ENCODE measurements at places on chromosomes 2 and 18. TPM values are rescaled to one million over a fixed set of nuclear protein-coding genes. Genes with fewer than 3 reads are reported as not detected.

OTOS gene
- total RNA-seq: not detected

IL37 gene
- not detected for total RNA-seq

CDH2 gene
- total RNA-seq: 2.3 TPM

GRCh38 chr2:231613331-231613662 lies 20.6 kb downstream of the TEX44 start:
- peak overlapping the region; percentile 36 for H3K4me3 ChIP-seq
- no peaks in the 10 kb centered on the region for H3K36me3 ChIP-seq
- peak overlapping the region; percentile 99 for H3K27ac ChIP-seq
- H3K27me3 ChIP-seq: no peaks in the 10 kb centered on the region
- peaks cover 38% of the 10 kb centered on the region for H3K4me1 ChIP-seq

DNA sequence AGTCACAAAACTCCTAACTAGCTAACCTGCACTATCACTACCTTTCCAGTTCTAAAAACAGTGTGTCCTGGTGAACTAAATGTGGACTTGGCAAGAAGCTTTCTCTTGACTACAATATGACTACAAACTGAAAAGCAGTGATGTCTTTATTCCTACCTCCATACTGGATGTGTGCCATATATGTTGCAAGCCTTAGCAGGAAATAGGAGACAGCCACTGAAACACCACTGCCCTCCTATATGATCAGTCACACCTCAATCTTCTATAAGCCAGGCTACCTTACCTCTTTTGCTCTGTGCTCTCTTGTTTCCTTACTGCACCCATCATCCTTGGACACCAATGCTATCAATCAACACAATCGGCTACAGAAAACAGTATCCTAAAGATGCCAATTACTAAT lies 34.1 kb downstream of the SS18 start:
- no peak for DNase-seq
- H3K36me3 ChIP-seq: peaks cover 19% of the 10 kb centered on the region
- no peaks in the 10 kb centered on the region for H3K4me1 ChIP-seq
- H3K27ac ChIP-seq: no peak overlapping the region

GRCh38 chr2:105544591-105545377 lies 145.9 kb upstream of the FHL2 start:
- DNase-seq: no peak
- H3K4me1 ChIP-seq: no peaks in the 10 kb centered on the region
- H3K27ac ChIP-seq: no peak overlapping the region
- no peak overlapping the region for H3K4me3 ChIP-seq

GRCh38 chr2:45963816-45964215 lies 312.3 kb downstream of the PRKCE start:
- no peaks in the 10 kb centered on the region for H3K36me3 ChIP-seq
- H3K4me3 ChIP-seq: no peak overlapping the region
- no peaks in the 10 kb centered on the region for H3K27me3 ChIP-seq

DNA sequence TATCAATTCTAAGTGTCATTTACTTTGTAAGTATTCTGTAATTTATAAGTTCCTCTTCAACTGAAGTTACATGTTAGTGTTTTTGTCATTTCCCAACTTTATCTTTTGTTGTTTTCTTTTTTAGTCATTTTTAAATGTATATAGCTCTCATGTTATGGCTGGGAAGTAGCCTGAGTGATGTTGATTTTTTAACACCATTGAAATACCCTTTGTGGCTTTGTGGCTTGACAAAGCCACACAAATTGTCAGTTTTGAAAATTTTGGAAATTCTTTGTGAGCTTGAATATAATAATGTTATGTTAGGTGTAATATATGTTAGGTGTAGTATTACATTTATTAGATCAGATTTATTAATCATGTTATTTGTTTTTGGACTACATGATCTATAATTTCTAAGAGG lies 16.7 kb downstream of the DNAJC10 start:
- H3K4me1 ChIP-seq: no peaks in the 10 kb centered on the region
- H3K36me3 ChIP-seq: no peaks in the 10 kb centered on the region
- H3K27me3 ChIP-seq: no peaks in the 10 kb centered on the region
- no peak overlapping the region for H3K4me3 ChIP-seq
- DNase-seq: no peak

GRCh38 chr18:59345556-59345955 lies 13.5 kb downstream of the LMAN1 start:
- H3K36me3 ChIP-seq: peaks cover 29% of the 10 kb centered on the region
- DNase-seq: no peak
- H3K27ac ChIP-seq: no peak overlapping the region

GRCh38 chr2:26034637-26034992 lies 731 bp downstream of the RAB10 start:
- peak overlapping the region; percentile 88 for H3K4me3 ChIP-seq
- no peaks in the 10 kb centered on the region for H3K36me3 ChIP-seq
- H3K4me1 ChIP-seq: peaks cover 52% of the 10 kb centered on the region
- DNase-seq: no peak

DNA sequence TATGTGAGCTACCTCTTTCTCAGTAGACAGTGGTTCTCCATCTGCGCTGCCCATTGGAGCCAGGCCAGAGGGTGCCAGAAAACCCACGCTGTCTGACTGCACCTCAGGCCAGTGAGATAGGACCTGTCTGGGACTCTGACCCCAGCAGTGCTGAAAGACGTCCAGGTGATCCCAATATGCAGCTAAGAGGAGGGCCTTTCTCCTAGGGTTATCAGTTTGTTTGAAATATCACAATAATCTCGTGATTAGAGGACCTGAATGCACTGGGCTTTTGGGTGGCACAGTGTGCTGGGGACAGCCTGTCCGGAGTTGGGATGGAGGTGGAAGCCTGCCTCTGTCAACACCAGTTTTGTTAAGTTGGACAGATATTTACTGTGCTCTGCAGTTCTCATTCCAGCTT lies 216.3 kb downstream of the LDLRAD4 start:
- no peaks in the 10 kb centered on the region for H3K4me1 ChIP-seq
- no peaks in the 10 kb centered on the region for H3K27me3 ChIP-seq
- H3K4me3 ChIP-seq: no peak overlapping the region
- no peak for DNase-seq
- H3K27ac ChIP-seq: no peak overlapping the region

- no peak overlapping the region for H3K4me3 ChIP-seq
- DNase-seq: no peak
- H3K27me3 ChIP-seq: peaks cover 21% of the 10 kb centered on the region
- H3K4me1 ChIP-seq: peaks cover 14% of the 10 kb centered on the region
- no peak overlapping the region for H3K27ac ChIP-seq
Observed at GRCh38 chr2:218963601-218964000, 4.1 kb downstream of the CDK5R2 start.

DNA sequence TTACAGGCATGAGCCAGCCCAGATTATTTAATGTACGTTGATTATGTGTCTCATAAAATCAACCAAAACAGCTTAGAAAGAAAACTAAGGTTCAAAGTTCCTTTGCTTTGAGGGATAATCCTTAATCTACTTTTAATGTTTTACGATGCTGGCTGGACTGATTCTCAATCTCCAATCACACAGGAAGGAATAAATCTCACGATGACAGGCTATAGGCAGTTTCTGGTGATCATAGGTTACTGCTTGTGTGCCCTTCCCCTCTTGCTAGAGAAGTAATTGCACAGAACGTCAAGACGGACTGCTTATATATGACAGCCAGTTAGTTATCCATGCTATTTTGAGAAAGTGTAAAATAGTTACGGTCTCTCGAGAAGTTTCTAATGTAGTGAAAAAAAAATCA lies 43.1 kb downstream of the C2orf74 start:
- H3K4me1 ChIP-seq: no peaks in the 10 kb centered on the region
- H3K27ac ChIP-seq: no peak overlapping the region
- H3K27me3 ChIP-seq: no peaks in the 10 kb centered on the region
- DNase-seq: no peak

DNA sequence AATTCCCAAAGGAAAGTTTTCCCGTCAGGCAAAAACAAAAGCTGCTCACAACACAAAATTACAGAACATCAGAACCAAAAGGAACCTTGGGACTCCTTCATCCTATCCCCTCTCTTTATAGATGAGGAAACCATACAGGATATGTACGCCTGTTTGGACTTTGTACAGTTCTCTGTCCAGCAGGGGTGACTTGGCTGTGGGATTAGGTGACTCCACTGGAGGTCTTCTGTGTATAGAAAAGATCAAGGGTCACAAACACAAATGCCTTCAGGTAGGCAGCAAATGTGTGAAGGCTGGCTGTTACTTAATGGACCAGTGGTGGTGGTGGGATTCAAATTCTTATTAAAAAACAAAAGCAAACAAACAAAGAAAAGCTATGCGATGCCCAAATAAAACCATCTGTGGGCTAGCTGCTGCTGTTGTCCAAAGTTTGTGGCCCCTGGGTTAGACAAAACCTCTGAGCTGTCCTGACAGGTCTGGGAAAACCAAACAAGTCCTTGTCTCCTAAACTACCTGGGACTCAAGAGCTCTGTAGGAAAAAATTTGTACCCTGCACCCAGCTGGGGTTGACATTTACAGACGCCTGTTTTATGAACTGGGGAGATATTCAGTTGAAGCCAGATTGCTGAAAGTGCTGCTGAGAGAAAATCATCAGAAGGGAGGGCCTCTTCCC lies 1.3 kb upstream of the CEP68 start:
- H3K27ac ChIP-seq: peak overlapping the region; percentile 93
- H3K4me3 ChIP-seq: peak overlapping the region; percentile 91
- H3K4me1 ChIP-seq: peaks cover 31% of the 10 kb centered on the region
- no peaks in the 10 kb centered on the region for H3K27me3 ChIP-seq
- DNase-seq: no peak
- H3K36me3 ChIP-seq: no peaks in the 10 kb centered on the region

DNA sequence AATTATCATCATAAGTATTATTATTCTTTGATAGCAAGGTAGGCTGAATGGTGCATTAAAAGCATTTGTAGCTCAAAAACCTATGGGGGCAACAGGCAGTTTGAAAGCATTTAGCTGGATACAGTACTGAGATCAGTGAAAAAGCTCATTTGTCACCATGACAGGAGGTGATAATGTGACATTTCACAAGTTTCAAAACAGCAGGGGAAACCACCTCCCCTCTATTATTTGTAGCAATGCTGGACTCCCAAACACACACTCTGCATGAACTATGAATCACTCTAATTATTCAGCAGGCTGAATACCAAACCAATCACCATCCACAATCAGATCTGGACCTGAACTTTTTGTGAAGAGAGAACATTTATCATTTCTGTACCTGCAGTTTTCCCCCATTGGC lies 63.4 kb downstream of the MYO5B start:
- H3K27ac ChIP-seq: no peak overlapping the region
- H3K36me3 ChIP-seq: no peaks in the 10 kb centered on the region
- no peaks in the 10 kb centered on the region for H3K27me3 ChIP-seq
- no peak overlapping the region for H3K4me3 ChIP-seq
- DNase-seq: no peak
- H3K4me1 ChIP-seq: no peaks in the 10 kb centered on the region

- H3K27ac ChIP-seq: no peak overlapping the region
- no peak overlapping the region for H3K4me3 ChIP-seq
- no peaks in the 10 kb centered on the region for H3K4me1 ChIP-seq
- DNase-seq: no peak
Observed at GRCh38 chr2:206260188-206261012, 14.1 kb upstream of the ZDBF2 start.

DNA sequence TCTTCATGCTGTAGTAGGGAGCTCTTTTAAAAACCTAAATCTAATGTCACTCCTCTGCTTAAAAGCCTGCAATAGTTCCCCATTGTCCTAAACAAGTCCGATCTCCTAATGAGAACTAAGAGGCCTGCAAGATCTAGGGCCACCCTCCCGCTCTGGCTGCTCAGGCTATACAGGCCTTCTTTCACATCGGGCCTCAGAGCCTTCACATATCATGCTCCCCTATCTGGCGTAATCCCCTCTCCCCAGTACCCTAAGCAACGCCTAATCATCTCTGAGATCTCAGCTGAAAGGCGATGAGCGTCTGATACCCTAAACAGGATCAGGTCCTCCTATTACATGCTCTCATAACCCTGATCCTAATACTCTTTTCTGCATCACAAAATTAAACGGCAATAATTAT lies 1.9 kb downstream of the MAP4K3 start:
- H3K36me3 ChIP-seq: no peaks in the 10 kb centered on the region
- peaks cover 61% of the 10 kb centered on the region for H3K4me1 ChIP-seq
- H3K27ac ChIP-seq: no peak overlapping the region

DNA sequence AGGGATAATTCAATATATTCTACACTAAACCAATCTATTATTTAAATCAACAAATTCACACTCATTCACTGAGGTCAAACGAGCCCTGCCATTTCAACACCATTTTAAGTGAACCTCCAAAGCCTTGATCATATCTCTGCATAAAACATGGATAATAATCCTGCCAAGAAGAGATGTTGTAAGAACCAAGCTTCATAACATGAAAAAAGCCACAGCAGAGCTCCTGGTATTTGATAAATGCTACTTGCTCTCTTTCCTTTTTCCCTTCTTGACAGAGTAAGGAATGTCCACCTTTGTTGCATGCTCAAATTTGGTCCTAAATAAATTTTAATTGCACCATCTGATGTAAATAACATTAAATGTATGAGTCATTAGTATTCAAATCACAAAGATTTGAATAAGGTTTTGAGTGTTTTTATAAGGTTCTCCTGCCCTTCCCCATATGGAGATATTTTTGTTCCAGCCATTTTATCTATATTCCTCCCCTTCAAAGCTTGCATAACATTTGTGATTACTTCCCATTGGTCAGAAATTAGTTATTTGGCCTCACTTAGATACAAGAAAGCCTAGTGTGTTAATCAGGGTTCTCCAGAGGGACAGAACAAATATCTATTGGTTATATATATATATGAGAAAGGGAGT lies 318.8 kb downstream of the RND3 start:
- H3K27ac ChIP-seq: no peak overlapping the region
- DNase-seq: no peak
- H3K36me3 ChIP-seq: no peaks in the 10 kb centered on the region

- H3K36me3 ChIP-seq: no peaks in the 10 kb centered on the region
- H3K4me1 ChIP-seq: peaks cover 62% of the 10 kb centered on the region
- no peak overlapping the region for H3K4me3 ChIP-seq
- H3K27ac ChIP-seq: no peak overlapping the region
Observed at GRCh38 chr2:105802587-105802986, 57.9 kb downstream of the NCK2 start.

DNA sequence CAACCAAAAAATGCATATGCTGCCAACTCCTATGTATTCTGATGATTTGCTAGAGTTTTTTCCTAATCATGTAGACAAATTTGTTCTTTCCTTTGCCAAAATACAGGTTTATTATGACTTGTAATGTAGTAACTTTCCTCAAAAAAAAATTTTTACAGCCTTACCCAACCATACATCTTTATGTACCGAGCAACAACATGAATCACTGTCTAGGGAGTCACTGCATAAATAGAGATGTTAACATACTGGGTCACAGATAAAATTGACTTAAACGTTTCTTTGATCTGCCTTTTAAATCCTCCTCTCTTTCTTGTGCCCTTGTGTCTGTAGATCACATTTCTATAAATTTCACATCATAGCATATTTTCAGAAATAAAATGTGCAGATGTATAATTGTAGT lies 143.6 kb downstream of the MBD2 start:
- H3K27ac ChIP-seq: no peak overlapping the region
- H3K27me3 ChIP-seq: no peaks in the 10 kb centered on the region
- no peak overlapping the region for H3K4me3 ChIP-seq
- no peak for DNase-seq
- H3K4me1 ChIP-seq: no peaks in the 10 kb centered on the region
